ENCODE measurements at places on chromosomes 4 and X.

DNA sequence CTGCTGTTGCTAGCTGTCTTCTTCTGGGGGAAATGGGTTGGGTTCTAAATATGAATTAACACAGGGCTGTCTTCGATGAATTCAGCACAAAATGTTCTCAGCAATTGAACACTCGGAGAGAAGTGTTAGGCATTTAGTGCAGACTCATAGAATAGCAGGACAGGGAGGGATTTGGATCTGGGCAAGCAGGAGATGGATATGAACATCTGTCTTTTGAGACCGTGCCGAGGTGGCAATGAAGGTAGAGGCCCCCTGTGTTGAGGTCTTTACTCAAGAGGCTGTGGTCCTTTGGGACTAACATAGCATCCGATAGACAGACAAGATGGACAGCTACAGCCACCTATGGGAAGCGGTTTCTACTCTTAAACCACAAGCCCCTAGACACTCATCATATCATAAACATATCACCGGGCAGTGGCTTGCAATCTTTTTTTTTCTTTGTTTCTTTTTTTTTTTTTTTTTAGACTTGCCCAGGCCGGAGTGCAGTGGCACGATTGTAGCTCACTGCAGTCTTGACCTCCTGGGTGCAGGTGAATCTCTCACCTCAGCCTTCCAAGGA, 6.7 kb downstream of the CD99 start:
- DNase-seq, result no peak

DNA sequence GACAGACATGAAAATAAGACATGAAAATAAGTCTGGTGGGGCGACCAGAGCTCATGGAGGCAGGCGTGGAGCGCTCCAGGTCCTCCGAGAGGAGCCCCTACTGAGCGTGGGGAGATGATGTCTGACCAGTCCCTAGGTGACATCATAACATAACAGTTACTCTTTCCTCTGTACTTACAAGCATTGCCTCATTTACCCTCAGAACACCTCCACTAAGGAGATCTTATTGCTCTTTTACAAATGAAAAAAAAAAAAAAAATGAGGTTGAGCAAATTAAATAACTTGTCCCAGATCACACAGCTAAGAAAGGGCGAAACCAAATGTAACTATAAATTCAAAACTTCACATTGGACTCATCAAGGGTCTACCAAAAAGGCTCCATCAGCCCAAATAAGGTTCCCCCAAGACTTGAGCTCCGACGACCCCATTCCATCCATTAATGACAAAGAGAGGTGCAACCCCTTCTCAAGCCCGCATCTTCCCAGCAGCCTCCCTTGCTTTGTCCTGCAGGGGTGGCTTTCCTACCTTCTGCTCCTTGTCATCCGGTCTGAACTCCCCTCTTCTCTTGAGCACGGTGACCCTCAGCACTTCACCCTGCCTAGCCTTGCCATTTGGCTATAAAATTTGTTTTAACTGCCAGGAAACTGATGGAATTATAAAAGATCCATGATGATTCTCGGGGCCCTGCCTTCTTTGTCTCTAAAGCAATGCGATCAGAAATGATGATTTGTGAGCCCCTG, 246.7 kb downstream of the DHX15 start:
- no peak for DNase-seq

- no peak for DNase-seq
These were observed 1240.2 kb downstream of the FAM133A start for GRCh38 chrX:94914235-94914634.

DNA sequence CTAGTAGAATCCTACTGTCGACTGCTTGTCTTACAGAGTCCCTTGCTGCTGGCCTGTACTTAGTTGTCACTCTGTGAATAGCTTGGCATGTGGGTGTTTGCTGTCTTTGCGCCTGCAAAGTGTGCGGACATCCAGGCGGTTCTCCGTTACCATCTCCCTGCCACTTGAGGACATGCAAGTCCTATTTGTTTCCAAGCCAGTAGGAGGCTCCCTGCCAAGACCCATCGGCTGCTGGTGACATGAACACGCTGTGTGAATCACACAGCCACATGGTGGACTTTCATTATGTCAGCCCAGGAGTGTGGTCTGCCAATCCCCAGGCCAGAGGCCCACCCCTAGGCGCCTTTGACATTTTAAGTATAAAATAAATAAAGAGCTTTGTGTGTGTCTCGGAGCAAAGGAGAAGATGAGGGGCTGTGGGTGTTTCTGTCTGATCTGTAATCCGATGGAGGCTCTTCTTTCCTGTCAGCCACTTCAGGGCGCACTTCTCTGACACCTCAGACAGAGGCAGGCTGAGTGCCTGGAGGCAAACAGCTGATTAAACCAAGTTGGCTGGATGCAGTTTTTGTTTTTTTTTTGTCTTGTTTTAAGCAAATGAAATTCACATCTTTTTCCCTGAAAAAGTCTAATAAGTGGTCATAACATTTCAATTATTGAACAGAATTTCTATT, 51.5 kb downstream of the ALPK1 start:
- no peak for DNase-seq

- no peak for DNase-seq
These were observed 100.6 kb downstream of the NHS start for GRCh38 chrX:17475449-17476217.

DNA sequence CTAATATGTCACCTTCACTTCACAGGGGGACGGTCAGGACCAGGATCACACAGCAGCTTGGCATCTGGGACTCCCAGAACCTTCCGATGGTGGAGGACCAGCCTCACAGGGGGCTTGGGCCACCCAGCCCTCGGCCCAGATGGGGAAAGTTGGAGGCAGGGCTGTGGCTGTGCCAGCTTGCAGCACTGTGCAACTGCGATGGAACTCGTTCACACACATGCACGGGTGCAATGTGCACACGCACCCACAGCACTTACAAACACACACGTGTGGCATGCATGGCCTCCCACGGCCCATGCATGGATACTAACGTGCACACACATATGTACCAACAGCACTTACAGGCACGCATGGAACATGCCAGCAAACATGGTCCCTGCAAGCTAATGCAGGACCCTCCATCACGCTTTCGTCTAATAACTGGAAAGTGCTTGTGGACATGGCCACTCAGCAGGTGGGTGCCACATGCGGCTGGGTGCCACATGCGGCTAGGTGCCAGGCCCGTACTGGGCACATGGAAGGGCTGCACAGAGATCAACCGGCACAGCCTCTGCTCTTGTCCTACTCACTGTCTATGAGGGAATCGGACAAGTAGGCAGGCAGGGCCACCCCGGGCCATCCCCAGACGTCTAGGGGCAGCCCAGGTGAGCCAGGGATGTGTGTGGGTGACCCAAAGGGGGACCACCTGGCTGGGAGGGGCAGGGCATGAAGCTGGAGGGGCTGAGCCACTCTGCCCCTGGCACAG, 63.2 kb downstream of the ADRA2C start:
- DNase-seq, result no peak

DNA sequence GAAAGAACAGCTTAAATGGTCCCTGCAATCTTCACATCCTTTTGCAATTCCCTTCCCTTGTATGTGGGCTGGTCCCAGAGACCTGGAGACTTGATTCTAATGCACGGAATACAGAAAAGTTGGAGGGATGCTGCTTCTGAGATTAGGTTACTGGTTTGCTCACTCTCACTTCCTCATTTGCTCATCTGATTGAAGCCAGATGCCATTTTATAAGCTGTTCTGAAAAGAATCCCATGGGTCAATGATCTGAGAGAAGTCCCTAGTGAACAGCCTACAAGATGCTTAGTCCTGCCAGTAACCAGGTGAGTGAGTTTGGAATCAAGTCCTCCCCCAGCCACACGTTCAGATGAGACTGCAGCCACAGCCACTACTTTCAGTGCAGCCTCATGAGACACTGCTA, 35.9 kb downstream of the MAGEA1 start:
- no peak for DNase-seq

- no peak for DNase-seq
These were observed 91.0 kb downstream of the SHROOM4 start for GRCh38 chrX:50723006-50723405.

- DNase-seq, result no peak
These were observed 15.0 kb upstream of the XAGE2 start for GRCh38 chrX:52353838-52354237.

DNA sequence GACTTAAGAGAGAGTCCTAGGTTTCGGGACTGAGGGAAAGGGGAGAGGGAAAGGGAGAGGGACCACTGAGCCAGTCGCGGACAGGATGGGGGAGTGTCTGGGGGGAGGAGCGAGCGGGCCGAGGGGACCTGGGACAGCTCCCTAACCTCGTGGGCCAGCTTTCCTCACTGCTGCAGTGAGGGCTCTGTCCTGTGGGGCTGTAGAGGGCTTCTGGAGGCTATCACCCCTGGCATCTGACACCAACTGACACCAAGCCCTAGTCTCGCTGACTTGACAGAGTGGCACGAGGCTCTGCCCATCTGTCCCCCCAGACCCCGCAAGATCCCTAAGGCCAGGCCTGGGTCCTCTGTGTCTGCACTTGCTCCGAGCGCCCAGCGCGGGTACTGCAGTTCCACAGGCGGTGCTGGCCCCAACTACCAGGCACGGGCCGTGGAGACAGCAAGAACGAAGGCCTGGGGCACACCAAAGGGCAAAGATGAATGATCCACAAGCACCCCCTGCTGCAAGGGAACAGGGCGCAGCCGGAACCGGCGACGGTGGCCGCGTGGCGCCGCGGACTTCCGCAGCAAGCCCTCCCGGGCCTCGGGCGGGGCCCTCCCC, 465 bp downstream of the HAUS7 start:
- no peak for DNase-seq

Data from hypothalamus (tissue), 51 donors.